Stimulated activated CD4-positive, alpha-beta T cell treated with anti-CD3 and anti-CD28 coated beads, Interleukin-4, amount 100 ng/mL, for 1 hour (primary cell): ENCODE measurements at places on chromosomes 2 and 18.

- no peak for DNase-seq
These were observed 15.5 kb upstream of the GNAL start for GRCh38 chr18:11673560-11673959.

GRCh38 chr18:36250827-36251226 lies 46.7 kb upstream of the FHOD3 start:
- DNase-seq = no peak

DNA sequence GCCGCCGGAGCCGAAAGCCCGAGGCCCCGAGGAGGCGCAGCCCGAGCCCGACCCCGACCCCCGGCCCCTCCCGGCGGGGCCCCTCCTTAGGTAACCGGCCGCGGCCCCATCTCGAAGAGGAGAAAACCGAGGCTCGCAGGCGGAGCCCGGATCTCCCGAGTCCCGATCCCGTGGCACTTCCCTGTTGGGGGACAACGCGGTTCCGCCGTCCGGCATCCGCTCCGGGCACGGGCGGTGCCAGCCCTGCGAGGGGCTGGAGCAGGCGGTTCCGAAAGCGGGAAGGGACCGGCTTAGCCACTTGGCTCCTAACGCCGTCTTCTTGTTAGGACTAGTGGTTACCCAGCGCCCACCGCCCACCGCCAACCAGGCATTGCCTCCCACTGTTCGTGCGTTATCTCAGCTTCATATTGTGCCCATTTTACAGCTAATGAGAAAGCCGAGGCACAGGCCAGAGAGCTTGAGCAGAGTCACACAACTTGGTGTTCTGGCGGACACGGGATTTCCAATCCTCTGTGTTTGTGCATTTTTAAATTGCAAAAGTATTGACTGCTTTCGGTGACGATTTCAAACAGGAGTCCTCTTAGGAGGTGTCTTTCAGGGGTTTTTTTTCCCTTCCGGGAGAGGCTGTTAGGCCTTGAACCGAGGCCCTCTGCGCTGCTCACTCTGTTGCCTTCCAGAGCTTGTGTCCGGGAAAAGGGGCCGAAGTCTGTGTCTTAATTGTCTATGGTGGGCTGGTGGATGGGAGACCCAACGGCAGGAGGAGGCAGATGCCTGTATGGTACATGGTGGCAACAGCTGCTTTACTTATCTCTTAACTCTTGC lies 562 bp downstream of the CENPA start:
- no peak for DNase-seq

- DNase-seq = no peak
These were observed 72.9 kb downstream of the ZBTB7C start for GRCh38 chr18:48336332-48336731.

GRCh38 chr18:991441-991840 lies 86.8 kb downstream of the ADCYAP1 start:
- DNase-seq = no peak

DNA sequence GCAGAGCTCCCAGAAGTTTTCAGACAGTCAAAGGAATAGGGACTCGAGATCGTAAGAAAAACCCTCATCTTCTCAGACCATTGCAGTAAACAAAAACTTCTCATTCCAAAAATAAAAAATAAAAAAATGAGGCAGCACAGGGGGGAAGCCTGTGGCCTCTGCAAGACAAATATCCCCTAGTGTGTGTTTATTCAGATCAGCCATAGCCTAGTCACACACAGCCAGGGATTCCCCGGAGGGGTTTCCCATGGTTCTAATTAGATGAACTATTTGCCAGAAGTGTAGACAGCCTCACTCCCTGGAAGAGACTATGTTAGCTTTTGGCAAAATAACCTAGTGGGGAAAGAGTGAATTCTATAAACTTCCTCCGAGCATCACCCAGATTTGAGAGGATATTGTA lies 122.9 kb upstream of the KLF7 start:
- DNase-seq = no peak

DNA sequence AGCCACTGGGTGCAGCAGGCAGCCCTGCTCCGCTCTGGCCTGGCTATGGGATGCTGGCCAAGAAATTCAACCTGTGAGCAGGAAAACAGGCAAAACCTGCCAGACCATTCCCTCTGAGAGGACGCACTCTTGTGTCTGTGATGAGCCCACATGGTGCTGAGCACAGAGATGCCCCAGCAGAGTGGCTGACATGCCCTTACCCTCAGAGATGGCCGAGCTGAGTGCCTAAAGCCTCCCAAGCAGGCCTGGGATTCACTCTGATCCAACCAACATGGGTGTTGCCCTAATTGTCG lies 34.3 kb upstream of the TAF1B start:
- no peak for DNase-seq

DNA sequence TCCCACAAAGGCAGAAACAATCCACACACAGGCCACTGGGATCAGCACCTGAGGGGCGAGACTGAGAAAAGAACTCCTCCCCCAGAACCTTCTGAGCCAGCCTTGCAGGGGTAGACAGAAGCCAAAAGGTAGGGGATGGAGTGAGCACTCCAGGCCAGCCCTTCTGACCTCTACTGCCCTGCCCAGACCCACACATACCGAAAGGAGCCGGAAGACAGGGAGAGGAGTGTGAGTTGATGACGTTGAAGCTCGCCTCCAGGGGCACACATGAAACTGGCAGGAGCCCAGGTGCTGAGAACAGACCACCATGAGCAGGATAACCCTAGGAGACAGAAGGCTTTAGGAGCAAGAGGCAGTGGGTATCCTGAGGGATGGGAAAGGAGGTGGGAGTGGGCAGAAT lies 1.8 kb downstream of the SLC23A3 start:
- DNase-seq = no peak

GRCh38 chr2:16522031-16522831 lies 143.4 kb downstream of the CYRIA start:
- DNase-seq = no peak
